ENCODE measurements at places on chromosomes 11 and 22.

GRCh38 chr11:65425105-65425970 lies 2.7 kb downstream of the NEAT1 start:
- peak; percentile 95 for DNase-seq

- no peak for DNase-seq
Observed at GRCh38 chr11:32722255-32722654, 72.2 kb downstream of the CCDC73 start.

GRCh38 chr22:42912059-42912458 lies 55.0 kb upstream of the ARFGAP3 start:
- no peak for DNase-seq

- no peak for DNase-seq
Observed at GRCh38 chr11:73509188-73509587, 88.7 kb downstream of the FAM168A start.

GRCh38 chr11:1499899-1500298 lies 13.3 kb upstream of the MOB2 start:
- DNase-seq: no peak

DNA sequence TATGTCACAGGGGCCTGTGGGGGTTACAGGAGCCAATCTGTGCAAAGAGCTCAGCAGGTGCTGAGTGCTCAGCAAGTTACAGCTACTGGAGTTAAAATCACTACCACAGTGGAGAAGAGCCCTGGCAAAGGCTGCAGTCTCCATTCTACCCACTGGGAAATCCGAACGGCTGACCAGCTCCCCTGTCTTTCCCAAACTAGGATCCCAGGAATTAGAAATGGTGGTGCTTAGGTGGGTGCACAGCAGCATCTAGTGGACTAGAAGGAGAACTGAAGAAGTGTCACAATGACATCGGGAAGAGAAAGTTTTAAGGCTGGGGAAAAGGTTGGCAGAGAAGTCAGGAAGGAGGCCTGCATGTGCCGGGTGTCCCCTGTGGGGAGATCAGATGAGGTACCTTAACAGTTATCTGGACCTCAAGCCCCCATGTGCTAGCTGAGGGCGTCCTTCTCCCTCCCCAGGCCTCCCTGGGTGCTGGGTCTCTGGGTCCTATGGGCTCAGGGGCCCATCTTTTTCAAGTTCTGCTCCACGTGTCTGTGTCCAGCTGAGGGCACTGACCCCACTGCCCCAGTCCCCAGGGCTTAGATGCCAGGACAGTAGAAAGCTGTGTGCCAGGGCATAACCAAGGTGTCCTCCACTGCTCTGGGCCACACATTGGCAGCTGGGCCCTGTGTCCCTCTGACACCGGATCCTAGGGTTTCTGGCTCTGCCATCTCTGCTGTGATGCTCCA lies 1.9 kb downstream of the PIWIL3 start:
- DNase-seq: no peak

- DNase-seq: no peak
Observed at GRCh38 chr22:49659924-49660315, 167.8 kb downstream of the BRD1 start.

- DNase-seq: no peak
Observed at GRCh38 chr11:123219066-123219690, 24.1 kb upstream of the CLMP start.

- no peak for DNase-seq
Observed at GRCh38 chr22:45507798-45508197, 5.1 kb downstream of the FBLN1 start.

GRCh38 chr22:47164514-47165337 lies 402.3 kb downstream of the TBC1D22A start:
- DNase-seq: no peak

- DNase-seq: no peak
Observed at GRCh38 chr11:111652184-111652583, 49.9 kb downstream of the SIK2 start.

DNA sequence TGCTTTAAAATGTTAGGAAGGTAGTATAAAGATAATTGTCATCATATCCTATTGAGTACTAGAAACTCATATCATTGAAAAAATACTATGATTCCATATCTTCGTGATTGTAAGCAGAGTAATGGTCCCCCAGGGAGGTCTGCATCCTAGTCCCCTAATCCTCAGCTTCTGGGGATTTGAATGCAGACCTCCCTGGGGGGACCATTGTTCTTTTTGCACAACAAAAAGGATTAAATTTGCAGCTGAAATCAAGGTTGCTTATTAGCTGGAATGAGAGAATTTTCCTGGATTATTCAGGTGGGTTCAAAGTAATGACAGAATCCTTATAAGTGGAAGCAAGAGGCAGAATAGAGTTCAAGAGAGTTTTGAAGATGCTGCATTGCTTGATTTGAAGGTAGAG lies 26.1 kb upstream of the MS4A6A start:
- no peak for DNase-seq

GRCh38 chr11:77086521-77087472 lies 15.8 kb upstream of the OMP start:
- DNase-seq: no peak

- DNase-seq: no peak
Observed at GRCh38 chr22:27857443-27857842, 55.9 kb upstream of the MN1 start.

DNA sequence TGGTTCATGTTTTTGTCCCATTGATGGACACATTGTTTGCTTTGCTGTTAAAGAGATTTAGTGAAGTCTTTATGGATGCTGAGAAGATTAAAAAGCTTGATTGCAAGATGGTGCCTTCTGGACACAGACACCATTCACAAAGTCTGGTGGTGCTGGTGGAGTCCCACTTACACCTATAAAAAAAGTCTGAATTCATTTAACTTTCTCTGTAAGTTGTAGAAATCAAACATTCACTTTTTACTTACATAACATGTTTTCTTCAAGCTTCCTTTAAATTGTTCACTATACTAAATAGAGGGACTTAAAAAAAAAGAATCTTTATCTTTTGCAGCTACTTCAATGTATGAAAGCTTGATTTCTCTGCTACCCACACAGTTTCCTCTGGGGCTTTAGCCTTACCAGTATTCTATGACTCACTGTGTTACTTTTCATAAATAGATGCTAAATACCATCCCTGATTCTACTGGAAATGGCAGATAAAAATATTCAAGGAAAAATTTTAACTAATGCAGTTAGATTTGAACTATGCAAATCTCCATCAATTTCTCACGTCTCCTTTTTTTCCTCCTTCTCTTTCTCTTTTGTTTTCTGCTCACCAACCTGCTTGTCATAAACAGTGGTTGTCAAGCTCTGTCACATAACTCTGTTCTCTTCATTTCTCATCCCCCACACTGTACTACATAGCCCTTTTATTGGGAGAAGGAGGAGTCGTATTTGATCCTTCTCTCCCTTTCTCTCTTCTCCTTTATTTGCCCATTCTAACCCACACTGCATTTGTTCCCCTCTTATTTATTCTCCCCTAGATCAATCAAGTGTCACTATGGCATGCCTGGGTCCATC lies 89.7 kb downstream of the FAM76B start:
- DNase-seq: peak; percentile 66

- DNase-seq: no peak
Observed at GRCh38 chr11:15745266-15745665, 611.1 kb downstream of the SOX6 start.

- DNase-seq: no peak
Observed at GRCh38 chr11:41921746-41922390, 462.4 kb upstream of the LRRC4C start.

- DNase-seq: no peak
Observed at GRCh38 chr11:92854952-92855351, 114.5 kb upstream of the MTNR1B start.

- DNase-seq: no peak
Observed at GRCh38 chr11:35178873-35179272, 39.9 kb downstream of the CD44 start.

DNA sequence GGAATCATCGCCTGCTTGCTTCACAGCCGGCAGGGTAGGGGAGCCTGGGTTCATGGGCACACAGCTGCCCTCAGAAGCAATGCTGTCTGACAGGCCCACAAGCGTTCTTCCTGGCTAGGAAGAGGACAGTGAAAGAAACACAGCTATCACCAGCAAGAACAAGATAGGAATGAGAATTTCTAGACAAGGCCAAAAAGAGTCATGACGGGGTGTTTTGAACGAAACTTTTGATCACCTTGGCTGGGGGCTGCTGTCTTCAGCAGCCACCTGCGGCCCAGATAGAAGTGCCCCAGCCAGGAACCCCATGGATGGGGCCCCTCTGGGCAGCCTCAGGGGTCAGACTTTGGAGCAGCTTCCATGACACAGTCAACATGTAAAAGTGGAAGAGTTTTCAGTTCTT lies 41.8 kb downstream of the GAB4 start:
- no peak for DNase-seq

DNA sequence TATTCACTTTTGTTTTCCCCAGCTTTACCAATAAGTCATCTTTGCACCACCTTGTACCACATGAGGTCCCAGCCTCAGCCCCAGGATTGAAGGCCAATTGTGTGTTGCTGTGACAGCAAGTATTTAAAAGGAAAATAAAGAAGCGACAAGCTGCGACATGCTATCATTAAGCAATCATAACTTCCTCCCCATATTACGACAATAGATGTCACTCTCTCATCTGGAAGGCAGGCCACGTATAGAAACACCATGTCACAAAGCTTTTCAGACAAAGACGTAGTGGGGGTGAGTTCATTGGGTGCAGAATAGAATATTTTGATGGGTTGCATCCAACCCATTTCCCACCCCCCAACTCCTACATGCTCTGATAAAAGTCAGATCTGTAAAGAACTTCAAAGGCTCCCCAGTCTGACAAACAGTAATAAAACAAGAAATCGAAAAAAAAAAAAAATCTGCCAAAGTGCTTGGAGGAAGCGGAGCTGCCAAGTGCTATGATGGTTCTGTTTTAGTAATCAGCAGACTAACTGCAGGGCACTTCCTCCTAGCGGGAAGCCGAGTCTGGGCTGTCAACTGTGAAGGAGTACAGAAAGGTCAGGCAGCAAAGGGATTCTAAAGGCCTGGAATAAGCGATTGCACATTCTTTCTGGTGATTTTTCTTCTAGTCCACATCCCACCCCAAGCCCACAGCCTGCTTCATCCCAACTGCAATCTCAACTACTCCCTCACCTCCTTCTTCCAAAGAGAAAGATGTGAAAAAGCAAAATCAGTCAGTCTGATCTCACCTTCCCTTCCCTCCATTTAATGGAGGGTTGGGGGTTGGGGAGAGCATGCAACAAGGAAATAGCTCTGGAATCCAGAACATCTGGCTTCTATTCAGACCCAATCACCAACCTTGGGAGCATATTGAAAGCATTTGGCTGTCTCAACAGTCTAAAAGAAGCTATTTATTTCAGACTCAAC lies 131.4 kb upstream of the UBASH3B start:
- DNase-seq: no peak

DNA sequence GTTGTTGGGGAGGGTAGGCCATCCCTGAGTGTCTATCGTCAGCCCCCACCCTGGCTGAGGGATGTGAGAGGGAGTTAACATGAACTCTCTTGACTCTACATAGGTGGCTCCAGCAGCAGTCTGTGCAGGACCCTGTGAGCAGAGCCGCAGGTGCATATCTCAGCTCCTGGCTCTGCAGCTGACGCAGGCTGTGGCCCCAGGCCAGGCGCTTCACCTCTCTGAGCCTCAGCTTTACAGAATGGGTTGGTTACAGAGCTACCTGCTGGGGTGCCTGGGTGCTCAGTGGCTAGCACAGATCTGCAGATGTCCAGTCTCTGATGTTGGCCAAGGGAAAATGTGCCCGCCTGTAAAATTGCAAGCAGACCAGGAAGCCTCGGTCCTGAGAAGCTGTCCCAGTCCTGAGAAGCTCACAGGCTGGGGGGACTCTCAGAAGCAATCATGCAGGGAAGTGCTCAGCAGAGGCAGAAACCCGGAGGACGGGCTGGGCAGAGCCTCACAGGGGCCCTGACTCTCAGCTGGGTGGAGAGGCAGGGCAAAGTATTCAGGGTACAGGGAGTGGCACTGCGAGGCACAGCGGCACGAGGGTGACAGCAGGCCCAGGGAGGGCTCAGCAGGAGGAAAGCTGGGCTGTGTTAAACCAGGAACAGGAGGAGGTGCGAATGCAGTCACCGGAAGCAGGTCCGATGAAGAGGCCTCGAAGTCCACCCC lies 15.9 kb upstream of the LRP5 start:
- no peak for DNase-seq

All from CD4-positive, alpha-beta T cell treated with Interleukin-6 at 100 ng/mL for 8 hours (primary cell).